ENCODE measurements at places on chromosomes 4 and X.

DNA sequence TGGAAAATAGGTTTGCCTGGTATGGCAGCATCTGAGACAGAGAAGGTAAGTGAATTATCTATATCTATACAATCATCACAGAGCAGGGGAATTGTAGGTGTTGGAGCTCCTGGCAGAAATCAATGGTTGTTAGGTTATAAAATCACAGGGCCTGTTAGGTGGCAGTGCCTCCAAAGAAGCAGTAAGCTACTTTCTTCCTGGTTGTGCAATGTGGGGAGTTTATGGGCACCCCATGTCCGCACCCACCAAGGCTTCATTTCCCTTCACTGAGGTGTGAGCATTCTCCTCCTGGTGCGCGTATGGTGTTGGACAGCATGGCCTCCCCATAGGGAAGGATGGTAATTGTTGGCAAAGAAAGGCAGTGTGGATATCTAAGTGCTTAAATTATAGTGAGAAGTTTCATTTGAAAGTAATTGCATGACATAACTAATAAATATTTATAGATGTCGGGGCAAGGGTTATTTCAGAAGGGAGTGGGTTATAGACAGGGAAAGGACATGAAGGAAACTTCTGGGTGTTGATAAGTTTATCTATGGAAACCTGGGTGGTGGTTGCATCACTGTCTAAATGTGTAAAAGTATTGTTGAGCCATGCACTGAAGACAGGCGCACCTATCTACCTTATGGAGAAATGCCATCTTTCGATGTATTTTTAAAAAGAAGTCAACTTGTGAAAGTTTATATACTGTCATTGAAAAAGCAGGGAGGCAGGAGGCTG, 153.7 kb downstream of the FRAS1 start:
- DNase-seq, result no peak

GRCh38 chr4:169334335-169334734, 63.6 kb upstream of the SH3RF1 start:
- DNase-seq, result no peak

- no peak for DNase-seq
Measured at GRCh38 chr4:23033796-23034195, 341.1 kb downstream of the GBA3 start.

DNA sequence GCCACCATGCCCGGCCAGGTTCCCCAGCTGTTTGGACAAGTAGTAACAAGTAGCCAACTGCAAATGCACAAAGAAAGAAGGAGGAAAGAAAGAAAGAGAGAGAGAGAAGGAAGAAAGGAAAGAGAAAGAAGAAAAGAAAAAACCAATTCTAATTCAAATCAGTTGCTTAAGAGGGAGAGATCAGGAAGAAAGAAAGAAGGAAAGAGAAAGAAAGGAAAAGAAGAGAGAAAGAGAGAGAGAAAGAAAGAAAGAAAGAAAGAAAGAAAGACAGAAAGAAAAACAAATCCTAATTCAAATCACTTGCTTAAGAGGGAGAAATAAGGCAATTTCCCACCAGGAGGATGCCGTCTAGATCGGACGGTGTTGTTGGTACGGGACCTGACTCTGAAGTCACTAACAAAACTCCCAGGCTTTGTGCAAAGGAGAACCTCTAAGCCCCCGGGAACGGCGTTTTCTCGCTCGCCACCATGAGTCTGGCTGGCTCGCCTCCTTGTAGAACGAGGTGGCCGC, 95.5 kb upstream of the PPP2R3B start:
- DNase-seq, result no peak

- DNase-seq, result peak; percentile 30
Measured at GRCh38 chrX:127578395-127578794, 473.8 kb downstream of the ACTRT1 start.

- no peak for DNase-seq
Measured at GRCh38 chrX:56069299-56069931, 162.7 kb upstream of the KLF8 start.

- no peak for DNase-seq
Measured at GRCh38 chrX:97050392-97050791, 166.7 kb downstream of the RPA4 start.

DNA sequence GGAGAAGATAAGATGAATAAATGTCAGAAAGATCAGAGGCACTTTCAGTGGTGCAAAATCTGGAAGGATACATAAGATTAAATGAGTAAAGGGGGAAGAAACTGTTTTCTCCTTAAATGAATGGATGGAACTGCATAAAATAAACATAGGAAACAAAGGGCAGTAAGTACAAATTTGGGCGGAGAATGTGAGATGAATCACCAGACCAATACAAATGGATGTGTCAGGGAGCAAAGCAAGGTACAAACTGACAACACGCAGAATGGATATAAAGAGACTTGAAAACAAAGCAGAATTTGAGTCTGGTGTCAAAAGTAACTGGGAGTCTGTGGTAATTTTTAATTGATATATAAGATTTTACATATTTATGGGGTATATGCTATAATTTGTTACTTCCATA, 175.3 kb upstream of the PCDH18 start:
- DNase-seq, result no peak

- DNase-seq, result peak; percentile 56
Measured at GRCh38 chrX:40273356-40274050, 175.7 kb upstream of the BCOR start.

GRCh38 chrX:154436374-154436982, 476 bp upstream of the GDI1 start:
- no peak for DNase-seq

- DNase-seq, result no peak
Measured at GRCh38 chr4:36283912-36284465, 2.6 kb downstream of the DTHD1 start.

GRCh38 chr4:139735381-139736273, 70.0 kb downstream of the MGST2 start:
- DNase-seq, result no peak

GRCh38 chrX:129636175-129636681, 18.5 kb downstream of the APLN start:
- DNase-seq, result no peak

DNA sequence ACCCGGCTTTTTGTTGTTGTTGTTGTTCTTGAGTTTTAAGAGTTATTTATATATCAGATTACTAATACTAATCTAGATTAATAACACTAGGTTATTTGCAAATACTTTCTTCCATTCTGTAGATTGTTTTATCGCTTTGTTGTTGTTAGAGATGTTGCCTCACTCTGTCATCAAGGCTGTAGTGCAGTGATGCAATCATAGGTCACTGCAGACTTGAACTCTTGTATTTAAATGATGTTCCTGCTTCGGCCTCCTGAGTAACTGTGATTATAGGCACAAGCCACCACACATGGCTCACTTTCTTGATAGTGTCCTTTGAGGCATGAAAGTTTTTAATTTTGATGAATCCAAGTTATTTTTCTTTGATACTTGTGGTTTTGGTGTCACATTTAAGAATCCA, 129.0 kb downstream of the VSIG4 start:
- DNase-seq, result no peak

DNA sequence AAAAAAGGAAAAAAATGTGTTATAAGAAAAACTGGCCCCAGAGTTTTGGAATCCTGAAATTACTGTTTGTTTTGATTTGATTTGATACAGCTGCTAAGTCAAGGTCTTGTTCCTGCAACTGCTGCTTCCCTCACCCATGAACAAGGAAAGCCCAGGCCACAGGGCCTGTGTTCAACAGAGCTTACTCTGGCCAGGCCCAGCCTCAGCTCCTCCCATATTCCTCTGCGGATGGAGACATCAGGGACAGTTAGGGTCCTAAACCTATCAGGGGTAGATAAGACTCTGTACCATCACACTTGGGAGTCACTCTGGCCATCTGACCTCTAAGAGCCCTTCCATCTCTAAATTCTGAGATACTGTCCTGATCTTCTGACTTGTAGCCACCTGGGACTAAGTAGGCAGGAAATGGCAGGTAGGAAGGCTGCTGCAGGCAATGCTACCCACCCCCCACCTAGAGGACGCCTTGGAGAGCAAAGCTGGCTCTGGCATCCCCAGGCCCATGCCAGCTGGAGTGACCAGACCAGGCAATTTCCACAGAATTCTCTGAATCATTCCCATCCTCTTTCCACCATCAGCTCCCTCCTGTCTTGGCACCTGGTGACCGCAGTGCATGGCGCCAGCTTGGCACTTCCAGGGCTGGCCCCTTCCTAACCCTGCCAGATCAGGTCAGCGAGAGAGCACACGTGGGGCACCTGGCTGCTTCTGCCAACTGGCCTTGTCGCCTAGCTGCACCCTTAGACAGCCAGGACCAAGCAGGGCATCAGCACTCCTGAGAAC, 58.0 kb upstream of the TMEM33 start:
- no peak for DNase-seq

- DNase-seq, result no peak
Measured at GRCh38 chr4:13893211-13893610, 265.7 kb upstream of the BOD1L1 start.

GRCh38 chr4:52377563-52377962, 281.5 kb downstream of the USP46 start:
- DNase-seq, result no peak

DNA sequence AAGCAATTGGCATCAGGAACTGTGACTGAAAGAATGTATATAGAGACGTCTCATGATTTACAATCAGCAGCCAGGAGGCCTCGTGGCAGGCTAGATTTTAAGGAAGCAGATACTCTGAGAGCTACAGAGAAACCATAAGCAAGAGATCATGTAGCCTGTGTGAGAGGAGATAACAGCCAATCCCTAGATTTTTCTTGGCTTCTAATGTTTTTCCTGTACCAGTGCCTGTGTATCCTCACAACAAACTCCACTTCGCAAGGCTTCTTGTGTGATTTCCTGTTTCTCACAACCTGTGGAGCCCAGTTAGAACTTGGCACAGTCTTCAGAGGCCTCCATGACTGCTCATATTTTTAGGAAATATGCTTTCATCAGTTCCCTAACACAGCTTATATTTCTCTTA, 147.9 kb downstream of the PTCHD1 start:
- DNase-seq, result no peak

GRCh38 chr4:186193851-186194250, 2.5 kb downstream of the CYP4V2 start:
- DNase-seq, result no peak

DNA sequence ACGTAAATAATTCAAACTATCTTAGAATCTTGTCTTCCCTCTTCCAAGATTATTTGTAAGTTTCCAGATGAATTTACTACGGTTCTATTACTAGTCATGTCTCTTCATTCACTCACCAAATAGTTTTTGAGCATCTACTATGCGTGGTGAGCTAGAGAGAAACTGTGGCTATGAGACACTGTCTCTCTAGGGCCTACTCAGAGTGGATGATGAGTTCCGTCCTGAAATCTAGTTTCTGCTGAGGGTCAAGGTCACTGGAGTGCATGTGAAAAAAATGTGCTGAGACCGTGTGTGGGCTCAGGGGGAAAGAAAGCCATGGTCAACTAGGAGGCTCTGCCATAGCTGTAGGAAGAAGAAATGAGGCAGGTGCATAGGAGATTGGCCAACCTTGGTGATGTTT, 320.2 kb upstream of the GATB start:
- DNase-seq, result no peak

DNA sequence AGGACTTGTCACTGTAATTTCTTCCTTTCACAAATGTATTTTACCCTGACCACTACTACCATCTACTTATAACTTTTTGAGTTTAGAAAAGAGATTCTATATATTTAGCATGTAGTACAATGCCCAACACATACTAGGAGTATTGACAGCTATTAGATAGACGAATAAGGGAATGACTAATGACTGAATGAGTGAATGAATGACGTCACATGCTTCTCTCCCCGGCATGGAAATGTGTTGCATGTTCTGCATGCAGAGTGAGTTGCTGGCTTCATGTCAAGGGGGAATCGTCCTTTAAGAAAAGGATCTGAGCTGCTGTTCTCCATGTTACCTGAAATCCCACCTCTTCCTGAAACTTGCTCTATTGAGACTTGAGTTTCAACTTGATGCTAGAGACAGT, 87.4 kb upstream of the AMELX start:
- no peak for DNase-seq

DNA sequence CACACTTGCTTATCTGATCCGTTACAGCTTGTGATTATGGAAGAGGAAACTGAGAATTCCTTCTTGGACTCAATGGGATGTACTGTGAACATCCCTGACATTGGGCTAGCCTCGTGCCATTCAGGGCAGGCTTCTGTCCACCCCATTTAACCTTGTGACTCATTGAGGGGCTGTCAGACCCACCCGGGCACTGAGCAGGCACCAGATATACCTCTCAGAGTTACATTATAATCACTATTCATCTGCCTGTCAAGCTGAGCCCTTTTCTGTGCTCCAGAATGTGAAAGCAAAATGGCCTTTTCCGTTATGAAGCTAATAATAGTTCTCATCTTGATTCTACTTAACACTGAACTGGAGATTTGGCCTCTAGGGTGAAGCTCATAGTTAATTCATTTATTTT, 170.6 kb upstream of the SCML1 start:
- DNase-seq, result no peak

DNA sequence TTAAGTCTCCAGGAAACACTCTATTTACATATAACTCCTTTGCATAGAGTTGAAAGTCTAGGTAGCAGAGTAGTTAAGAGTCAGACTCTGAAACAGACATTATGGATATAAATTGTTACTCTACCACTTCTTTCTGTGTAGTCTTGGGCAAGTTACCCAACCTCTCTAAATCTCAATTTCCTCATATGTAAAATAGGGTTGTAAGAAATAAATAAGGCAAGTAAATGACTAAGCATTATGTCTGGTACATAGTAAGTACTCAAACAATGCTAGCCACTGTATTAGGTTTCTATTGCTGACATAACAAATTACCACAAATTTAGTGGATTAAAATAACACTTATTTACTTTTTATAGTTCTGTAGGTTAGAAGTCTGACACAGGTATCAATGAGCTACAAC, 394.1 kb downstream of the PRDM5 start:
- DNase-seq, result no peak

GRCh38 chrX:40792433-40792832, 57.1 kb upstream of the MED14 start:
- no peak for DNase-seq

- no peak for DNase-seq
Measured at GRCh38 chr4:128871948-128872347, 62.4 kb downstream of the JADE1 start.

- DNase-seq, result no peak
Measured at GRCh38 chr4:82360298-82361177, 13.3 kb downstream of the HNRNPD start.

GRCh38 chr4:35167385-35167784, 1076.9 kb downstream of the ARAP2 start:
- no peak for DNase-seq

DNA sequence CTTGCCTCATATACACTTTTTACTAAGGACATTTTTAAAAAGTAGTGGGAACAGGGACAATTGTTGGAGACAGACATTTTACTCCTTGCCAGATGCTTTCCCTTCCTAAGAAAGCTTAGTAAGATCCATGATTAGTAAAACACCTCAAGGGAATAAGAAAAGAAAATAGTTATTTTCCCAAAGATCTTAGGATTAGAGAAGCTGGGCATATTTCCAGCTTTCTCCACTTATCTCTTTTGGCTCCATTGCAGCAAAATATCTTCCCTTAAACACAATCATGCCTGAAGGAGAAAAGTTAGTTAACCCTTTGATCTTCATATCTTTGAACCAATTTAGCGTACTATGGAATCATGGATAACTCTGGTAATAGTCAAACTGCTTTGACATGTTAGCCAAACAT, 257.9 kb downstream of the PCDH18 start:
- DNase-seq, result no peak

GRCh38 chr4:143489106-143489505, 24.4 kb upstream of the SMARCA5 start:
- no peak for DNase-seq

GRCh38 chr4:87188932-87189331, 31.5 kb downstream of the KLHL8 start:
- no peak for DNase-seq

GRCh38 chr4:182085051-182085480, 158.1 kb upstream of the TENM3 start:
- DNase-seq, result no peak

GRCh38 chr4:150983851-150984250, 31.2 kb downstream of the LRBA start:
- DNase-seq, result no peak

Measured in SHP77 (cell line).